ENCODE measurements at places on chromosomes 2 and 18. TPM values are rescaled to one million over a fixed set of nuclear protein-coding genes. Genes with fewer than 3 reads are reported as not detected.

DPP4 gene
- total RNA-seq = 76.0 TPM

DNA sequence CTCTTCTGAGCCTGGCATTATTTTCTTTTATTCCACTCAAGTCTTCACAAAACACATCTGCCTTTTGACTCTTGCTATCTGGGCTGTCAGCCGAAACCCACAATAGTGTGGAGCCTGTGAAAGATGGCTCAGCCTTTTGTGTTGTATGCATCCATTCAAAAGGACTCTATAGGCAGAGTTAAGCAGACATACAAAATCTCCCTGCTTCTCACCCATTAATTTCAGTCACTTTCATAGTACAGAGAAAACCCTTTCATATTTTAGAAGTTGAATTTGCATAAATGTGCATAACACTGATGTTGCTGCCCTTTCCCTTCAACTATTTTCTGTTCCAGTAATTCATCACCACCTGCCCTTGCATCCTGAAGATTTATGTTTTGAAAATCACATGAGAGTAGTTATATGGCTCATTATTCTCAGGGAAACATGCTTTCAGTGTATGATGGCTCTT lies 154.6 kb downstream of the EVA1A start:
- H3K4me1 ChIP-seq = no peaks in the 10 kb centered on the region
- DNase-seq = no peak
- no peak overlapping the region for H3K4me3 ChIP-seq

DNA sequence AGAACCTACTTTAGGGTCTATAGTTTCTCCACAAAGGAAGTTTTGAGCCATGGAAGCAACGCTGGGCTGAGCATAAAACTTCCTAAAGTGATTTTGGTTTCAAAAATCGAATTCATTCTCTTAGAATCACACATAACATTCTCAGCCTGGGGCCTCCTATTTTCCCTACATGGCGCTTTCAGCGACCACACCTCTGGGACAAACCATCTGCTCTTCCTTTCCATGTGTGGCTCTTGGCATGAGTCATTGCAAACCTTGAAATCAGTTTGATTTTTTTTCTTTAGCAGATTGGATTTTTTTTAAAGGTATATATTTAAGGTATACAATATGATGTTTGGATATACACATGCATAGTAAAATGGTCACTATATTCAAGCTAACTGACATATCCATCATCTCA lies 72.5 kb upstream of the APCDD1 start:
- H3K4me1 ChIP-seq = no peaks in the 10 kb centered on the region
- H3K4me3 ChIP-seq = no peak overlapping the region
- DNase-seq = no peak
- no peaks in the 10 kb centered on the region for H3K36me3 ChIP-seq
- no peak overlapping the region for H3K27ac ChIP-seq

GRCh38 chr18:45243340-45244110 lies 371.8 kb upstream of the SLC14A2 start:
- H3K27ac ChIP-seq = no peak overlapping the region
- no peak overlapping the region for H3K4me3 ChIP-seq

DNA sequence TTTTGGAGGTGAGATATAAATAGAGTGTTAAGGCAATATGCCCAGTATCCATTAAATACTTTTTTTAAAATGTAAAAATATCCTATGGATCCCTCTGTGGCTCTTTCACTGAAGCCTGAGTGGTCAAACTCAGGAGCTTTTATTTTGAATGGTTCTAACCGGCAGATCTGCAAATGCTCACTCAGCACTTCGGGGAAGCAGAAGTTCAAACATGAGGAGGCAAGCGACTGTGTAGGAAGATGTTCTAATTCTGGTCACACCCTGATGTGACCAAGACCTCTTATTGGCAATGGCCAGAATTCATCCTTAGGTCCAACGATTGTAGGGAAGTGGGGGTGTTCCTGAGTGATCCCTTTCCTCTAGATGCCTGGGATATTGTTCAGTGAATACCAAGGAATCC lies 168.8 kb downstream of the CDCA7 start:
- H3K4me1 ChIP-seq = no peaks in the 10 kb centered on the region
- no peak overlapping the region for H3K27ac ChIP-seq
- no peak overlapping the region for H3K4me3 ChIP-seq

Data from prostate gland (tissue), 2 donors.